Activated CD8-positive, alpha-beta memory T cell treated with anti-CD3 and anti-CD28 coated beads for 24 hours (primary cell): ENCODE measurements at places on chromosomes 2 and 18.

DNA sequence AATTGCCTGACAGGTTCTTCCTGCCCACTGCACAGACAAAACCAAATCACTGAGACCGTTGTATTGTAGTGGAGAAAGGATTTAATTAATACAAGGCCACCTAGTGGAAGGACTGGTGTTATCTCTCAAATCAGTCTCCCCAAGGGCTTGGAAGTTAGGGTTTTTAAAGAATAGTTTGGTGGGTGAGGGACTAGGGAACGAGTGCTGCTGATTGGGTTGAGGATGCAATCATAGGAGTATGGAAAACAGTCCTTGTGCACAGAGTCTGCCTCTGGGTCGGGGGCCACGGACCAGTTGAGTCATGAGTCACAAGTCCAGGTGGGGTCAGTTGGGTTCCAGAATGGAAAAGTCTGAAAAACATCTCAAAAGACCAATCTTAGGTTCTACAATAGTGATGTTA lies 89.1 kb downstream of the B3GNT2 start:
- no peak for DNase-seq

GRCh38 chr18:45839414-45840395 lies 14.2 kb downstream of the SIGLEC15 start:
- no peak for DNase-seq

DNA sequence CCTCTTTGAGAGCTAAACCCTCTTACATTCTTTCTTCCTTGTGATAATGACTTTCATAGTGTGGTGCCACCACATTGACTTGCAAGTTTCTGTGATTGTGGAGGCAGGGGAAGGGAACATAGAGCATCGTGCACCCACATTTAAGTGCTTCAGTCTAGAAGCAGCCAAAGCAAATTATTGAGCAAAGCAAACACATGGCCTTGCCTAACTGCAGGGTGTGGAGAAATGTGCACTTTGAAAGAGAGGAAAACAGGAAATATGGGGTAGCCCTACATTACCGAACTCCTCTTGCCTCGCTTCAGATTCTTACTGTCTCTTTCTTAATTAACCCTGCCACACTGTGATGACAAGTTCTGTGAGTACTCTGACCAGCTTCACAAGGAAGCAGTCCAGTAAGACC lies 814.6 kb downstream of the SLC4A3 start:
- DNase-seq = no peak

DNA sequence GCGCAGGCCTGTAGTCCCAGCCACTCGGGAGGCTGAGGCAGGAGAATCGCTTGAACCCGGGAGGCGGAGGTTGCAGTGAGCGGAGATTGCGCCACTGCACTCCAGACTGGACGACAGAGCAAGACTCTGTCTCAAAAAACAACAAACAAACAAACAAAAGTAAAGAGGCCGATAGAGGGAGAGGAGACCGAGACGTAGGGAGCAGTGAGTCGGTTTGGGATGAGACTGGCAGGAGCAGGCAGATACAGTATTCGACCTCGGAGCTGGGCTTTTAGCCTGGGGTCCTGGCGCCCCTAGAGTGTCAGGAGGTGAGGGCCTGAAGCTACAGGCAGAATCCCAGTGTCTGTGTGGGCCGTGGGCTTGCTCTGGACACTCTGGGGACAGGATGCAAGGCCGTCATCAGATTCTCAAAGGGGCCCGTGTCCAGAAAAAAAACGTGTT lies 51.2 kb downstream of the SLC4A1AP start:
- DNase-seq = no peak

DNA sequence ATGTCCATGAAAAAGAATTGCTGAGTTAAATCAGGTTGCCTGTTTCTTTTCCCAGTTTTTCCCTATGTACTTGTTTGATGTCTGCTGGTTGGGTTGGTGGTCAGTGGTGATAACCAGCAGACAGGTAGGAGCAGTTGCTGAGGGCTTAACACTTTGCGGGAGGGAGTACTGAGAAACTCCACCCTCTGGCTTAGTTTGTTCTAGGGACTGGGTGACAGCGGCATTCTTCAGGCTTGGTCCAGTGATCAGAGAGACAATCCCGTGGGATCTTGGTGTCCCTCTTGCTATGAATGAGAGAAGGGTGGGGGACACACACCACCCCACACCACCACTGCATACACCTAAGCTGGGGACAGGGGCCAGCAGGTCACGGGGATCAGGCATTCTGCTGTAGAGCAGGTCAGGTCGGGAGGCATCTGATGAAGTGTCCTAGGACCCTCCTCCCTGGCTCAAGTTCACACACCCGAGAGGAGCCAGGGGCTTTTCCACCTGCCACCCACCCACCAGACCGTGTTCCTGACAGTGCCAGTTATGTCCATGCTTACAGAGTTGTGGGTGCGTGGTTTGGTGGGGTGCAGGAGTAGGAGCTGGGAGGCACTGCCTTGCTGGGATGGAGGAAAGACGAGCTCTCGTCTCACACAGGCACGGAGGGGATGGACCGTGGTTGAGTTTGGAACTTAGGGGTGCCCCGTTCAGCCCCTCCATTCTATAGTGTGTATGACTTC lies 21.3 kb upstream of the ALLC start:
- DNase-seq = no peak

DNA sequence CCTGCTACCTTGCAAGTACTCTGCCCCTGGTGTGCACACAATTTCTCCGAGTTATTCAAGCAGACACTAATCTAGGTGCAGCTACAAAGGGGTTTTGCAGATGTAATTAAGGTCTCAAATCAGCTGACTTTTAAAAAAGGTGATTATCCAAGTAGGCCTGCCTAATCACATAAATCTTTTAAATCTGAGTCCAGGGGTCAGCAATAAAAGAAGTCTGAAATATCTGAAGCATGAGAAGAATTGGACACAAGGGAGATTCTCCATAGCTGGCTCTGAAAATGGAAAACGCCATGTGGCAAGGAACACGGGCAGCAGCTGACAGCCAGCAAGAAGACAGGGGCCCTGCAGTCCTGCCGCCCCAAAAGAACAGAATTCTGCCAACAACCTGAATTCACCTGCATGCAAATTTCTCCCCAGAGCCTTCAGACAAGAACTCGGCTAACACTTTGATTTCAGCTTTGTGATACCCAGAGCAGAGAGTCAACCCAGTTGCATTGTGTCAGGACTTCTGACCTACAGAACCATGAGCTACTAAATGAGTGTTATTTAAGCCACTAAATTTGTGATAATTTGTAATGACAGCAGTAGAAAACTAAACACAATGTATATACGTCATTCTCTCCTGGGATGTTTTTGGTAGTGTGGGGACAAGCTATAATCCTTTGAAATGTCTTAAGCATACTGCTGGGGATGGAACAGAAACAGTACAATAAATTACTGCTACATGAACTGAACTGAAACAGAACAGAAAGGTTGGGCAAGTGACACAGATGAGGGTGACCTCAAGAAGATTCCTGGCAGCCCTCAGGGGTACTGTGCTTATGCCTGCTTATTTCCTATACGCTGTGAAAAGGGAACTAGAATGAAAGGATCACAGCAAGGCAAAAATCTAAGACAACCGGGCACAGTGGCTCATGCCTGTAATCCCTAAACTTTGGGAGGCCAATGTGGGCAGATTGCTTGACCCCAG lies 3.2 kb downstream of the INO80C start:
- no peak for DNase-seq

DNA sequence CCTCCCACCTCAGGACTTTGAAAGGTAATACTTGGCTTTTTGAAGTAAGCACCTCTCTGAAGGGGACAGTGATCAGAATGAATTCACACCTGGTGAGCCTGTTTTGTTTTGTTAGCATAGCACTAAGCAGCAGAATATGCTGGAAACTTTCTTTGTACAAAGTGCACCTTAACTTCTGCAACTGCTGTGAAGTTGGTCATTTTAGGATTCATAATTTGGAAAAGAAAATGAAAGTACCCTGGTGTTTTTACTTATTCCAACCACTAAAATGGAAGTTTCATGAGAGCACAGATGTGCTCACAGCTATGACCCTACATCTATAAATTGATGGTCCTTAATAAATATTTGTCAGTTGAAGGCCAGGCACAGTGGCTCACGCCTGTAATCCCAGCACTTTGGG lies 257.8 kb upstream of the STON1 start:
- no peak for DNase-seq

DNA sequence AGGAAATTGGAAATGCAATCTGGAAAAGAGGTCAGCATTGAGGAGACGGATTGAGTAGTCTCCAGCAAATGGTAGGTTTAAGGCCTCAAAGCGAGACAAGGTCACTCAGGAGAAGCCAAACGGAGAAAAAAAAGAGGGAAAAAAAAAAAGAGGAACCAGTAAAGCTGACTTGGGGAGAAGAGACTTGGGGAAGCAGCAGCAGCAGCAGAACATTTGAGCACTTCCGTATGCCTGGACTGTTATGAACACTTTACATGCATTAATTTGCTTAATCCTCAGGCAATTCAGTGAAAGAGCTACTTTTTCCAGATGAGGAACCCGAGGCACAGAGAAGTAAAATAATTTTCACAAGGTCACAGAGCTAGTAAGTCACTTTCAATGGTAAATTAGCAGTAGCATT lies 81.3 kb downstream of the OSBPL6 start:
- no peak for DNase-seq

GRCh38 chr2:177598326-177599138 lies 206.0 kb downstream of the AGPS start:
- no peak for DNase-seq

GRCh38 chr2:132374151-132374550 lies 42.5 kb upstream of the GPR39 start:
- DNase-seq = no peak

DNA sequence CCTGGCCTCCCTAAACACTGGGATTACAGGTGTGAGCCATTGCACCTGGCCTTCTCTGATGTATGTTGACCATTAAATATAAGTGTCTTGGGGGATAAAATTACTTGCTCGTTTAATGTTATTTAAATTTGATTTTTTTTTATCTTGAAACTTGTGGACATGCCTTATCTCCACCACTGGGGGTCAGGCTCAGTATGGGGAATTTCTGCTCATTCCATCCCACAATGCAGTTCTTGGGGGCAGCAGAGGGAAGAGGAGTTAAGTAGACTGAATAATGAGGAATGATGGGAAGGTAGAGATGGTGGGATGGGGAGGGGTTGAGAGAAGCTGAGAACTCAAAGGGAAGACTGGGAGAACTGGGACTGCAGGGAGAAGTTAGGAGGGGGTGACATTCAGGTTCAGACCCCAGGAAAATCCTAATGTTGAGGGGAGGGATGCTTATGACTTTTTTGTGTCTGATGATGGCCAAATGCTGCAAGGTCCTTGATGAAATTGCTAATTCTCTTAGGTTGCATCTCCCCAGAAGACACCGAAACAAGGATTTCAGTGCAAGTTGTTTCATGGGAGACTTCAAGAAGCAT lies 174.2 kb downstream of the MIB1 start:
- no peak for DNase-seq

GRCh38 chr2:152189622-152190495 lies 14.3 kb upstream of the STAM2 start:
- no peak for DNase-seq

DNA sequence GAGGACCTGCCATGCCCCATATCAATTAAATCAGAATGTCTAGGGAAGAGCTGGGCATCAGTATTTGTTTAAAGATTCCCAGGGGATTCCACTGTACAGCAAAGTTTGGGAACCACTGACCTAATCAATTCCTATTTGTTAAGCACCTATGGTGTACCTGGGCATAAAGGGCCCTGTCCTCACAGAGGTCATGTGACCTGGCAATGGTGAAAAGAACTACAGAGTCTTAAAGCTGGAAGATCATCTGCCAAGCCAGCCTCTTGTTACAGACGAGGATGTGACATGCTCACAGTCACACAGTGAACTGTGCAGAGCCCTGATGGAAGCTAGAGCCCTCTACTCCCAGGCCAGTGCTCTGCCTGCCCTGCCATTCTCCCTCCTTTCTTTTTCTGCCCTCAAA lies 23.3 kb downstream of the SLC14A2 start:
- no peak for DNase-seq

DNA sequence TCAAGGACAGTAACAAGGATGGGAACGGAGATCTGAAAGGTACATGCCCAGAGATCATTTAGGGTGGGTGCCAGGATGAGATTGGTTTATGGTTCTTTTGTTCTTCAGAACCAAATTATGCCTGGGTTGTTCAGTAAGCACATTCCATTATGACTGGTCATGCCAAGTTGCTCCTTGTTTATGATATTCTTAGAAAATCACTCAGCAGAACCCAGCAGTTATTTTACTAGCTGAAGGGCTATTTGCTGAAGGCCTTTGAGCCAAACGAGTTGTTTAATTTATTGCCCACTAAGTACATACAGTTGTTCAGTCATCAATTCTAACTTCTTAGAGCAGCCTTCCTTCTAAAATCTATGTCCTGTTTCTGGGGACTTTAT lies 635 bp downstream of the SLC3A1 start:
- no peak for DNase-seq

- DNase-seq = no peak
These were observed 688.4 kb upstream of the PIK3C3 start for GRCh38 chr18:41266616-41267015.

DNA sequence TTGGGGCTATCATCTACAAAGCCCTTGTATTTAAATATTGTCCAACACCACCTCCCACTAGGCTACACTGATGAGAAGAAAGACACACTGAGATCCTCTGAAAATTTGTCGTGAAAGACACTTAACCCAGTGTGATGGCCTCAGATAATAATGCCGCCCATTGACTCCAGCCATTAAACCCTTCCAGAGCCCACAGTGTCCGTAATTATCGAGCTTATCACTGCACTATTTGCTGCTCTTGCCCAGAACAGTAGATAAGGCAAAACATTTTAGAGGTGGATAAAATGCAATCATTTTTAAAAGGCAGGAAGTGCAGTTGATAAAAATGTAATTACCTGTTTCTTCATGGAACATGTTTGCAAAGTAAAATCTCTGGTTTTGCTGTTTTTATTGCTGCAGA lies 121.3 kb upstream of the DDX18 start:
- no peak for DNase-seq

DNA sequence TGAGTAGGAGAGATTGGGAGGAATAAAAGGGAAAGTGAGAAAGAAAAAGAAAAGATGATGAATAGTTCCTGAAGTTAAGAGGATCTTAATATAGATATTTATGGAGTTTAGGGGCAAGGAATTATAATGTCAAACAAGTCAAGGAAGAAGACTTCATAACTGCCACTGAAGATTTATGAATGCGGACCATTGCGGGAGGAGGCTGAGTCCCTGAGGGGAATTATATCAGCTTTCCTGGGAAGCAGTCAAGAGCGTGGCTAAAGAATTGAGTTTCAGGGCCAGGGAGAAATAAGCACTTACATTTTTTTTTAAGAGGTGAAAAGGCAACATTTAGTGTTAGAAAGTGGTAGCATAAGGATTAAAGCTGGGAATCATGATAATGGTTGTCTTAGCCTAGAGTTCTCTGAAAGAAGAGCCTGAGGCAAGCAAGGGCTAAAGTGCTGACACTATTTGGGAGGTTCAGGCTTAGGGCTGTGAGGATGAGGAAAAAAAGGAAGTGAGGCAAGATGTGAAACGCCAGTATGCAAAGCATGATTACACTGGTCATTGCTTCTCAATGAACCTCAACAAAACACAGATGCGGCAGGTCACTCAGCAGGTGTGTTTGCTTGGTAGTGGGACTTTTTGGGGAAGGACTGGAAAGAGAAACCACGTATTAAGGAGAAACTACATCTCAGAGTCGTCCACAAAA lies 217.1 kb downstream of the SLC4A3 start:
- no peak for DNase-seq

GRCh38 chr2:140770645-140771044 lies 1360.2 kb downstream of the LRP1B start:
- no peak for DNase-seq

GRCh38 chr2:143604566-143604959 lies 475.3 kb downstream of the ARHGAP15 start:
- DNase-seq = no peak
